ENCODE measurements at places on chromosomes 5 and 9. TPM values are rescaled to one million over a fixed set of nuclear protein-coding genes. Genes with fewer than 3 reads are reported as not detected.

CAVIN4 gene
- total RNA-seq, result 163 TPM

GRCh38 chr5:73321757-73322436 is 126.7 kb downstream of the FOXD1 start:
- no peaks in the 10 kb centered on the region for H3K4me1 ChIP-seq
- H3K36me3 ChIP-seq, result no peaks in the 10 kb centered on the region
- no peak overlapping the region for H3K27ac ChIP-seq
- H3K4me3 ChIP-seq, result no peak overlapping the region
- H3K27me3 ChIP-seq, result peaks cover 2% of the 10 kb centered on the region

ECPAS gene
- total RNA-seq, result 491 TPM

CANX gene
- total RNA-seq, result 261 TPM

DNA sequence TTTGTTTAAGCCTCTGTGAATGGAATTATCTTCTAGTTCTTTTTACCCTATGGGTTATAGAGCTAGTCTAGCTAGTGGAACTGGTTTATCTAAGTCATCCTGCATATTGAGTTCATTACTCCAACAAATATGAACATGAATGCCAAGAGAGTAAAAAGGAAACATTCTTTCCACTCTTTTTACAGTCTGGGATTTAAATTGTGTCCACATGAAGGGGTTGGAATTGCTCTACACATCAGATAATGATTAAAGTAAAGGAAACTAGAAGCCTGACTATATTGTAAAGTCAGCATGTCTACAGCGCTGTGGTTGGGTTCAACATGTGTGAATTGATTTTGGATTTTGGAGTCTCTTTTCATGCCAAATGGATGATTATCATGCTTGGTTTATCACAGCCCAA is 173.1 kb downstream of the CCDC171 start:
- DNase-seq, result no peak
- no peak overlapping the region for H3K27ac ChIP-seq
- H3K27me3 ChIP-seq, result no peaks in the 10 kb centered on the region

DNA sequence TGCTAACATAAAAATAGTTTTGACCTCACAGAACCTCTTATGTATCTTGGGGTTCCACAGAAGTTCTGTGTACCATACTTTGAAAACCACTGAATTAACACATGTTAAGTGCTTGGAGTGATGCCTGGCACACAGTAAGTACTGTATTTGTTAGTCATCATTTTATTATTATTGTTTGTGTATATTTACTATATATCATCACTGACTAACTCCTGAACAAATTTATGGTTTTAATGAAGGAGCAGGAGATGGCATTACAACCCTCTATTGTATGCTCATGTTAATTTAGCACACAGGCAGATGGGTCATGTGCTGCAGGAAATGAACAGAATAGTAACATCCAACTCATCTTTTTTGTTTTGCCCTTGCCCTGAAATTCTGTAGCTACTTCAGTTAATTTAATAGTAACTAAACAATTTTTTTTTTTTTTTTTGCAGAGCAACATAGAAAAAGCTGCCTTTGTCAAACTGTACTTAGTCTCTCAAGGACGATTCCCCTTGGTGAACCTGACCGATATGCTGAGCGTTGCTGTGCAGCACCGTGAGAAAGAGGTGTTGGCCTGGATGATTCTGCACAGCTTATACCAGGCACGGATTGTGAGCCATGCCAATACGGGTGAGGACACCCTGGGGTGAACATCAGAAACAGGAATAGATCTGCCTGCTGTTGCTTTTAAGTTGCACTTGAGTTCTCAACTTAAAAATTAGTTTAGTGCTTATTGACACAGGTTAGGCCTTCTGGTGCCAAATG is 45.4 kb downstream of the HACD4 start:
- no peaks in the 10 kb centered on the region for H3K4me1 ChIP-seq
- H3K36me3 ChIP-seq, result no peaks in the 10 kb centered on the region
- no peak overlapping the region for H3K4me3 ChIP-seq
- H3K27me3 ChIP-seq, result no peaks in the 10 kb centered on the region

ZMAT2 gene
- total RNA-seq, result 44.2 TPM

GNE gene
- total RNA-seq, result 18.5 TPM
